ENCODE measurements at places on chromosomes 1 and 21.

- DNase-seq = no peak
These were observed 8.0 kb downstream of the CORT start for GRCh38 chr1:10457875-10458274.

- DNase-seq = no peak
These were observed 18.6 kb downstream of the TMEM81 start for GRCh38 chr1:205065666-205066065.

- DNase-seq = no peak
These were observed 35.4 kb upstream of the RAB3GAP2 start for GRCh38 chr1:220307607-220308006.

DNA sequence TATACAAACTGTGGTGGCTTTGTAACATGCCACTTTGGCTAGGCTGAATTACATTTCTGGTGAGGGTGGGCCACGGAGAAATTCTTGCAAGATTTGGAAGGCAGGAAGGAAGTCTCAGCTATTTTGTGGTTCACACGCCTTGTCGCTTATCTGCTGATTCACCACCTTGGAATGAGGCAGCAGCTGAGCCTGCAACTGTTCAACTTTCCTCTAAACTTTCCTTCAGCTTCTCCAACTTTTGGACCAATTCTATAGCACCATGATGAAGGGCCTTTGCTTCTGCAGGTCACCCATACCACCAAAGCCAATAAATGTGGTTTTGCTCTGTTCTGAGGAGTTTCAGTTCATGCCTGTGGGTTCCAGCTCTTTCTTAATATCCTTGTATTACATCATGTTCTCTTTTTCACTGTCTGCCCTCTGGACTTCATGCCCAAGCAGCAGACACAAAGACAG lies 337.6 kb upstream of the SNX7 start:
- no peak for DNase-seq
